ENCODE measurements at places on chromosomes 4 and X. TPM values are rescaled to one million over a fixed set of nuclear protein-coding genes. Genes with fewer than 3 reads are reported as not detected.

MFAP3L gene
- total RNA-seq: 0.33 TPM

SMIM43 gene
- total RNA-seq: not detected

NR3C2 gene
- 4.1 TPM for total RNA-seq

C1QTNF7 gene
- not detected for total RNA-seq

GLRA3 gene
- total RNA-seq: not detected

TMEM154 gene
- total RNA-seq: 50.0 TPM

KCTD8 gene
- not detected for total RNA-seq

SPOCK3 gene
- total RNA-seq: not detected

CT45A3 gene
- not detected for total RNA-seq

ARHGEF6 gene
- 119 TPM for total RNA-seq

VSIG4 gene
- not detected for total RNA-seq

HDAC6 gene
- total RNA-seq: 89.0 TPM

IRS4 gene
- not detected for total RNA-seq

DCAF4L1 gene
- 0.15 TPM for total RNA-seq

All from activated CD4-positive, alpha-beta memory T cell treated with anti-CD3 and anti-CD28 coated beads, Interleukin-2, amount 10 ng/mL, durations not matched to agents 7 days and 5 days (primary cell).